Suprapubic skin (tissue), 4 donors: ENCODE measurements at places on chromosomes 4 and X. TPM values are rescaled to one million over a fixed set of nuclear protein-coding genes. Genes with fewer than 3 reads are reported as not detected.

- DNase-seq, result no peak
Measured at GRCh38 chr4:26525771-26526150, 35.5 kb upstream of the CCKAR start.

DNA sequence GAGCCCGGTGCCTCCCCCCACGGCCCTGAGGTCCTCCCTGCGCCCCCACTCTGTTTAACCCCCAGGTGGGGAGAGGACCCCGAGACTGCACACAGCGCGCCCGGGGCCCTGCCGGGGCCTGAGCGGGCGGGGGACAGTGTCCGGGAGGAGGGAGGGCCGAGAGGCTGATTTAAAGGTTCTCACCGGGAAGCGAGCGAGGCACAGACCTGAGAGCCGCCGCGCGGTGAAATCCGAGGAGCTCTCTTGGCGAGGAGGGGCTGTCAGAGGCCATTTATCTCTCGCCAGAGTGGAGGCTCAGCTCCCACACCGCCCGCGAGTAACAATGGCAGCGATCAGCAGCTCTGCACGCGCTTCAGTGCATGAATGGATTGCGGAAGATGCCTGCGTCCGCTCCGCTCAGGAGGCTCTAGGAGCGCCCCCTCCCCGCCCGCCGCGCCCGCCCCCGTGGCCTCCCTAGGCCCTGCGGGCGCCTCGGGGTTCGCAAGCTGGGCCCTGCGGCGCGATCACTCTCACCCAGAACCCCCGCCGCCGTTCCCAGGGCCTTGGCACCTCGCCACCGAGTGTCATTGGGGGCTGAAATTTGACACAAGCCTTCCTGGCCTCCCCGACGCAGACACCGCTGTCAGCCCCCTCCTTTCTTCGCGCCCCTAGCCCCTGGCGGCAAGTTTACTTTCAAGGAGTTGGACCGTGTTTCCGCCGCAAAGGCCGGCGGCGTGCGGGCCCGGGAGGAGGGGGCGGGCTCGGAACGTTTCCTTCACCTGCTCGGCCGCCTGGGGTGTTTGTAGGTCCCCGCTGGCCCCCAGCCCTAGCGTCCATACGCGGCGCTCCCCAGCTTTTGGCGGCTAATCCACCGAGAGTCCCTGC lies 48.7 kb upstream of the BCOR start:
- no peak for DNase-seq

- DNase-seq, result no peak
Measured at GRCh38 chr4:185394568-185395237, 1.0 kb downstream of the LRP2BP start.

GRCh38 chr4:155972098-155972497 lies 18.4 kb upstream of the CTSO start:
- no peak for DNase-seq

DKK2 gene
- 1.4 TPM for total RNA-seq

DNA sequence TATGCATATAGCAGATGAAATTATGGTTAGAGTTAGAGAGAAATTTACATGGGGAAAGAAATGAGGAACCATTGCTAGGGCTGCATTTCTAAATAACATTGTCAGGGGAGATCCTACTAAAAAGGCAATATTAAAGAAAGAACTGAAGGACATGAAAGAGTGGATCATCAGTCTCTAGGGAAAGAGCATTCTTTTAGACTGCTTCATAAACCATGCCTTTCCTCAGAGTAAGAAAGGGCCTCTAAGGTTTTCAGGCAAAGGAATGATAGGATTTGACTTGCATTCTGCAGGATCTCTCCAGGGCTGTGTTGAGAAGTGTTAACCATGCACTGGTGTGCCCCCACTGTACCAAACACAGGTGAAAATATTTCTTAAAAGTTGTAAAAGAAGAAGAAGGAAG lies 385.4 kb upstream of the MAD2L1 start:
- no peak for DNase-seq

DNA sequence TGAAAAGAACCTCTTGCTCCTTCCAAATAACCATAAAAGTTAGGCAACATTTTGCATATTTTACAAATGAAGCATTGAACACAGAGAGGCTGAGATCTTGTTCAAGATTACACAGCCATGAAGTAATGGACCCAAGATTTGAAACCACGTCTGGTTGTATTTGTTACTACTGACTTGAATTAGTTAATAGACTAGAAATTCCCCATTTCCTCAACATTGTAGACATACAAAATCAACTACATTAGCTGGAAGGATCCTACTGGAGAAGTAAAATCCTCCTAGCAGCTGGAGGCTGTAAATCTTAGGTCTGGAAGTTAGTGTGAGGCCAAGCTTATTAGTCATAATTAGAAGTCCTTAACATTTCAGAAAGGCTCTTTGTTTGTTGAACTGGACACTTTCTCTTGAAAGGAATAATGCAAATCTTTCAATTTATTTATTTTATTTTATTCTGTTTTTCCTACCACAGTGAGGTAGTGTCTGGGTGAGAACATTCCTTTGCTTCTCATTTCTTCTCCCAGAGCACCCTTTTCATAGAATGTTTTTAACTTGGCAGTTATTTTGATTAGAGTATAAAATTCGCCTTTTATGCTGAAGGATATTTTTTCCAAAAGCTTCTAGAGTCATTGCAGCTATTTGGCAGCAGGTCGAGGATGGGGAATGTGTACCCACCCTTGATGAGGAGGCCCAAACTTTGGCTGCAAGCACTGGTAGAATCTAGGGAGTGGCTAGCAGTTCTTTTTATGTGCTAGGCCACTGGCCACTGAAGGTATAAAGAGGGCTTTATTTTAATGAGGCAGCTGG lies 62.0 kb upstream of the CLNK start:
- no peak for DNase-seq

DNA sequence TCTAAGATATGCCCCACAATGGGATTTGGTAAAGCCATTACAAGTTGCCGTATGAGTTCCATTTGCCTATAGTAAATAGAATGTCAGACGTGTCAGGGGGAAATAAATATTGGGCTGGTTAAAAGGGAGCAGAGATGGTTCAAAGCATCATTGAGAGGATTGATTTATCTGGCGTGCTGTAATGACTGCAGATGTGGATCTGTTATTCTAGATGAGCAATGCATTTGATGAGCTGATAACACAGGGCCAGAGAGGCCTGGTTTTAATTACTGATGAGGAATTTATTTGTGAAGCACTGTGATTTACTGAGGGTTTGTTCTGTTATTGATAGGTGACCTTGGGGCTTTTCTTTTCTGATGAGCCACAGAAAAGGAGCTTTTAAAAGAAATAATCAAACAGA lies 62.5 kb downstream of the DACH2 start:
- DNase-seq, result no peak

HTR2C gene
- total RNA-seq, result not detected

GATA1 gene
- total RNA-seq, result not detected

ARSD gene
- total RNA-seq, result 15.6 TPM
